ENCODE measurements at places on chromosomes 2 and 18. TPM values are rescaled to one million over a fixed set of nuclear protein-coding genes. Genes with fewer than 3 reads are reported as not detected.

Gene DCDC2C
- total RNA-seq = 0.20 TPM

Gene SNTG2
- 5.2 TPM for total RNA-seq

Gene UGT1A5
- not detected for total RNA-seq

Gene SATB2
- 6.0 TPM for total RNA-seq

Gene FOXD4L1
- not detected for total RNA-seq

Gene MYOM1
- total RNA-seq = 70.2 TPM

Gene ALPI
- not detected for total RNA-seq

Gene CPO
- 0.89 TPM for total RNA-seq

Gene EPB41L5
- 20.7 TPM for total RNA-seq

Gene DSC3
- 226 TPM for total RNA-seq

Gene GTF2A1L
- total RNA-seq = 1.5 TPM

DNA sequence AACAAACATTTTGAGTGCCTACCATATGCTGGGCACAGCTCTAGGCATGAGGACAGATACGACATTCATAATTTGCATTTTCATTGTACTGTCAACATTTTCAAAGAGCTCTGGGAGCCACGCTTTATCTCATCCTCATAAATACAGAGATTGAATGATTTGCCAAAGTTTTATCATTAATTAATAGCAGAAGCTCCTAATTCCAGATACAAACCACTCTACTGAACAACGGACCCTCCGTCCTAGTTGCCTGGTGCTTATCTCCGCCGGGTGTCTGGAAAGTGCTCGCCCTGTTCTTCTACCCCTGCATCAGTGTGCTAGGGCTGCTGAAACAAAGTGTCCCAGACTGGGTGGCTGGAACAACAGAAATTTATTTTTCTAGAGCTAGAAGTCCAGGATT is 23.8 kb downstream of the SERTAD2 start:
- no peak for DNase-seq

GRCh38 chr18:76554547-76555222 is 59.6 kb upstream of the ZNF516 start:
- DNase-seq = no peak

GRCh38 chr2:157901325-157901724 is 25.2 kb upstream of the ACVR1 start:
- no peak for DNase-seq

GRCh38 chr18:55539240-55539639 is 48.8 kb downstream of the TCF4 start:
- no peak for DNase-seq

DNA sequence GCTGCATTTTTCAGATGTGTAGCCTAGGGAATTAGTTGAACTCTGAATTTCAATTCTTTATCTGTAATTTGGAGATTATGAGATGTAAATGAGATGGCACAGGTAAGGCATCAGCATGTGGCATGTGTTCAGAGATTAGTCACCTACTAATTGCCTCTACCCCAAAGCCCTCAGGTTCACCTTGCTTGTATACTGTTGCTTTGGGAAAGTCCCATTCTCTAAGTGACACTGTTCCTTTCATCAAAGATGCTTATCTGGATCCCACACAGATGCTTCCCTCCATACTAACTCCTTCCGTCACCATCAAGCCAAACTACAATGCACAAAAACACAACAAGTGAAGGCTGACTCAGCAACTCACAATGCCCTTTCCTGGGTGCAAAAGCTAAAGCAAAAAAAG is 143.7 kb downstream of the LRATD1 start:
- DNase-seq = no peak

DNA sequence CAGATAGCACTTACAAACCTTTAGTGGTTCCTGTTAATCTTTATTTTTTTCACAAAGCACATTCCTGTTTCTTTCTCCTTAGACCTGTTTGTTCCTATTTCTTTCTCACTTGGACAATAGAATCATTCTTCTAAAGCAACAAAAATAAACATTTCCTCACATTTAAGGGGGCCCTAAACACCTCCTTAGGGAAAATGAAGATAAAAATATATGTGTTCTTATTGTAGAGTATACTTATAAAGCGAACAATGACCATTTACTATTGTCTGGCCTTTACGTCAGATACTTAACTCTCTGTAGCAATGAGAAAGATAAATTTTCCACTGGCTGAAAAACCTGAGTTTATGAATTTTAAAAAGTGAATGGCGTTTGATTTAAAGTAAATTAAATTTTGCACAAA is 234.6 kb downstream of the TCF4 start:
- DNase-seq = no peak

GRCh38 chr18:79241755-79242154 is 154.0 kb upstream of the NFATC1 start:
- DNase-seq = no peak

- peak; percentile 6 for DNase-seq
Measured at GRCh38 chr18:14086458-14087231, 45.6 kb downstream of the ZNF519 start.

DNA sequence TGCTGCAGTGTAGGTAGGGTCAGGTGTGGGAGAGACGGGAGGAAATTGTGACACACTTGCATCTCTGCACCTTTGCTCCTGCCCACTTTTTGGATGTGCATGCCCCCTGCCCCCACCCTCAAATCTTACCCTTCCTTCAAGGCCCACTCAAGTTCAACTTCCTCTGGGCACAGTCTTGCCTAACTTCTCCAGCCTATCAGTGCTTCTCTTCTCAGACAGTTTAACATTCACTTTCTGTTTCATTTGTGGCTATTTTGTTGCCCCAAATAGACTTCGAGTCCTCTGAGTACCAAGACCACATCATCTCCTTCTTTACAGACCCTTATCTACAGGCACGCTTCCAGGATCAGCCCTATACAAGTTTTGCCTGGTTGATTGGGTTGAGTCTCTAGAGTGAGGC is 2.7 kb downstream of the ST8SIA5 start:
- no peak for DNase-seq

DNA sequence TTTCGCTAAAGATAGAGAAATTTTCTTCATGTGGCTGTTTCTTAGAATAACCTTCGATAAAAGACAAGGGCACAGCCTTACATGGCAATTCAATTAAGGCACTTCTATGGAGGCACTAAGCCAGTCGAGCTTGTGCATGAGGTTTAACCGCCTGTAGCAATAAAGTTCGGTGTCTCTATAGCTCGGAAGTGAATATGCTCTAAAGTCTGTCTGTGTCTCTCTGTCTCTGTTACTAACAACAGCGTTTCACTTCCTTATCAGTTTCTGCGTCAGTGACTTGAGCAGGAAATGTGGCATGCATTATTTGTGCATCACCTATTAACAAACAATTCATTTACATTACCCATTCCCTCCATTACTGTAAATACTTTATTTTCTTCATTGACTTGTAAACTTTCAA is 365.1 kb upstream of the NETO1 start:
- DNase-seq = no peak

DNA sequence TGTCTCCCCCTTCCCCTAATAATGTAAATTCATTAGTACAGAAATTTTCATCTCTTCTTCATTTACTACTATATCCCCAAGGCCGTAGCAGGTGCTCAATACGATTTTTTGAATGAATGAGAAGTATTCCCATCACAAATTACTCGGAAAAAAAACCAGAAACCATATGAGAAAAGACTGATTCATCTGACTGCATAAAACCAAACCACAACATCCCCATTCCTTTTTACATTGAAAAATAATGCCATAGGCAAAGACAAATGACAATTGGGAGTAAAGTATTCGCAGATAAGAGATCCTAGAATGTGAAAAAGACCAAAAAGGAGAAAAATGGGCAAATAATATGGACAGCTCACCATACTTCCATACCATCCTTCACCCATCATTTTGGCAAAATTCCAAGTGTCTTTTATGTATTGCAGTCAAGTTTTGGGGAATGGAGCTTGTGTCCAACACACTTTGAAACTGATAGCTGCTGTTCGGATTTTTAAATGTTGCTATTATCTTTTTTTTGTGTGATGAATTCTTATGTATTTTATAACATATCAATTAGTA is 1.5 kb downstream of the ZC3H8 start:
- no peak for DNase-seq

- DNase-seq = no peak
Measured at GRCh38 chr18:59109375-59109774, 30.3 kb upstream of the SEC11C start.

- peak; percentile 41 for DNase-seq
Measured at GRCh38 chr18:31241900-31242409, 76.0 kb upstream of the DSG1 start.

DNA sequence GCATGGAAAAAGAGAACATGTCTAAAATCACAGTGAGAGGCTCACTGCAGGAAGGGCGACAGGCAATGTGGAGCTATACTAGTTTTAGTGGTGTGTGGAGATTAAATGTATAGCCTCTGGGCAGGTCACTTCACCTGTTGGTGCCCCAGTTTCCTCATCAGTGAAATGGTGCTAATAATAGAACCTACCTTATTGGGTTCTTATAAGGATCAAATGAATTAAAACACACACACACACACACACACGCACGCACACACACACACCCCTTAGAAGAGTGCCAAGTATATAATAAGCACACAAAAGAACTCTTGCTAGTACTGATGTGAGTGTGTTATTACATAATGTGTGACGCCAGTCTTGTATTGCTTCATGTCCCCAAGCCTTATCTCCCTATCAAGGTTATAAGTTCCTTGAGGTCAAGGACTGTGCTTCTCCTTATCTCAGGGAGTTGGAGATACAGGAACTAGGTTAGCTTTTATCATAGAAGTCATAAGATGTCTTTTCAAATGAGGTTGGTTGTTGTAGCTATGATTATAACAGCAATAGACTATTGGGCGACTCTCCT is 98.0 kb upstream of the CXCR4 start:
- DNase-seq = no peak

GRCh38 chr18:67133669-67134068 is 382.9 kb downstream of the DSEL start:
- DNase-seq = no peak

DNA sequence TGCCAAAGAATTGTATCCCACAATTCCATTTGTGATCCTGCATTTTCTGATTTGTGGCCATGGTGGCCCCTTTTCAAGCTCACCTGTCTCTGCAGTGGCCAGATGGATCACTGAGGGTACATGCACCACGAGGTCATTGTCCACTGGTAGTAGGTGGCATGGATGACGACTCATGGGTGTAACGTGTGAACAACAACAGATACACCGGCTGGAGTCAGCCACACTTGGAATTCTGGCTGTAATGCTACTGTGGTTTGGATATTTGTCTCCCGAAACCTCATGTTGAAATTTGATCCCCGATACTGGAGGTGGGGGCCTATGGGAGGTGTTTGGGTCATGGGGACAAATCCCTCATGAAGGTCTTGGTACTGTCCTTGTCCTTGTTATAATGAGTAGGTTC is 102.2 kb upstream of the TAF1B start:
- DNase-seq = no peak

DNA sequence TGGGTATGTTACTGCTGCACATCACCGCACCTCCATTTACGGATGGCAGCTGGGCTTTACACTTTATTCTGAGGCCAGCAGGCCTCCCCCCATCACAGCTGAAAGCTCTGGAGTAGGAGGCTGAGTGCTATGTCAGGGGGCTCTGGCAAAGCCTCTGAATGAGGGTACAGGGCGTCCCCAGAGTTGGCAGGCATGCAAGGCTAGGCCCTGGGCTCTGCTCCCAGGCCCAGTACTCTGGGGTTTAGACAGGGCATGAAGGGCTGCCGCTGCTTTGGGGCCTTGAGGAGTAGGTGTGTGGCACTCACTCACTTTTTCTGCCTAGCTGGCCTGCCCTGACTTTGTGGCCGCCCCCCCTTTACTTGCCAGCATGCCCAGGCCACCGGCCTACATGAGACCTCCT is 90.8 kb downstream of the WDSUB1 start:
- DNase-seq = no peak

- DNase-seq = no peak
Measured at GRCh38 chr2:235371018-235371417, 122.8 kb upstream of the AGAP1 start.

- no peak for DNase-seq
Measured at GRCh38 chr2:214902286-214902685, 92.8 kb upstream of the BARD1 start.

DNA sequence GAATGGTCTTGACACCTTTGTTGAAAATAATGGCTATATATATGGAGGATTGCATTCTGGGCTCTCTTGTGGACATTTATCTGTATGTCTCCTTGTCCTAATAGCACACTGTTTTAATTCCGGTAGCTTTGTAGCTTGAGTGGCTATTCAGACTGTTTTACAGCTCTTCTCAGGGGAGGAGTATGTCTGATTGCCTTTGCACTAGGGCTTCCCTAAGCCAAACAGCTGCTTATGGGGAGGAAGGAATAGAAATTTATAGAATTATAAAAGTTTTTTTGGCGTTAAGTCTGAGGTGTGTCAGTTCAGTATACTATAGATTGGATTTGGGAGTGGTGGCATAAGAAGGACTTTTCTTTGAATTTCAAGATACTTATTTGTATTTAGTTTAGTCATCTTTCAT is 12.6 kb downstream of the SEH1L start:
- DNase-seq = no peak

GRCh38 chr2:106011380-106011779 is 182.7 kb downstream of the UXS1 start:
- DNase-seq = peak; percentile 44

GRCh38 chr2:181673173-181673572 is 7.1 kb downstream of the NEUROD1 start:
- DNase-seq = no peak

DNA sequence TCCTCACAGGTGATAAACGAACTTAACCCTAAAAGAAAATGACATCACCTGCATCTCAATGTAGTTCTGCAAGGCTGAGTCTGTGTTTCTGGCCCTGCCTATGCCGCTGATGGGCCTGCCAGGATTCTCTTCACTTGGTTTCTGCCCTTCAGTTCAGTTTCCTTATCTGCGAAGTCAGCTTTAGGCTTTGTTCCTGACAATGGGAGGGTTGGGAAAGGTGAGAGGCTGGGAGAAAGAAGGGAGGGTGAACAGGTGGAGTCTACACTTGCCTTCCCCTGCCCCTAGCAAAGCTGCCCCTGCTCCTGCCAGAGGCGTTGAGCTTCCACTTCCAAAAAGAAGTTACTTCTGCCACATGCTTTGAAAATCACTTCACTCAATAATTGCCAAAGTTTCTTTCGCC is 124.0 kb upstream of the APCDD1 start:
- no peak for DNase-seq

GRCh38 chr2:117832905-117833613 is 18.6 kb downstream of the DDX18 start:
- DNase-seq = no peak

- DNase-seq = no peak
Measured at GRCh38 chr2:164642268-164642667, 21.0 kb upstream of the GRB14 start.

DNA sequence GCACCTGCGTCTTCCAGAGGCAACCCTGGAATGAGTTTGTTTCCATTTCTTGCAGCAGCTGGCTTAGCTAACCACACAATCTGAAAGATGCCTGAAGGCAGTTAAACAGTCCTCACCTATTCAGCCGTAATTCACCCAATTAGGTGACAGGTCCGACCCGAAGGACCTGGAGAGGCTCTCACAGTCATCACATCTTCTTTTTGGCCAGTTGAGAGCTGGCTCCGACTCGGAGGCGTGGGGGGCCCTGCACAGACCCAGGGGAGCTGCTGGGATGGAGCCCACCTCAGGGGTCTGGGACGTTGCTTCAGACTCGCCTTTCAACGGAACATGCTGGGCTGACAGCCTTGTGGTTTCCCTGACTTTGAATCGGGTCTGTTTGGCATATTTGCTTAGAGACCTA is 187.3 kb downstream of the RTP5 start:
- no peak for DNase-seq

GRCh38 chr18:8787794-8788193 is 82.4 kb downstream of the MTCL1 start:
- DNase-seq = no peak

- no peak for DNase-seq
Measured at GRCh38 chr18:50060822-50061221, 134.1 kb downstream of the MYO5B start.

GRCh38 chr2:46490521-46491141 is 11.3 kb downstream of the TMEM247 start:
- peak; percentile 62 for DNase-seq

Measured in skin of body (tissue), 3 donors.